Cortex of kidney (tissue), 1 donor: ENCODE measurements at places on chromosomes 1 and 21.

DNA sequence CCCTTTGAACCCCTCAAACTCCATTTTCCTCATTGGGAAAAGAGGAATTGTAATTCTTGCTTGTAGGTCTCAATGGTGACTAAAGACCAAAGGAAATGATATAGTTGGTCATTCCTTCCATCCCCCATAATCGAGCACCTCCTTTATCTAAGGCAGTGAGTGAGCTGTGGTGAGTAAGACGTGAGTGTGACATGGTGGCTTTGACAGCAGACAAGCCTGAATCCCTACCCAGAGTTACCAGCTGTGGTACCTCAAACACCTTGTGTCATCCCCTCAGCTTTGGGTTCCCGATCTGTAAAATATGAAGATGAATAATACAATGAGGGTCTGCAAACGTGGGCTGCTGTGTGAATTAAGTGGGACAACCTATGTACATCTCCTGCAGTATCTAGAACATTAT lies 8.4 kb downstream of the TRAF5 start:
- no peak for DNase-seq

DNA sequence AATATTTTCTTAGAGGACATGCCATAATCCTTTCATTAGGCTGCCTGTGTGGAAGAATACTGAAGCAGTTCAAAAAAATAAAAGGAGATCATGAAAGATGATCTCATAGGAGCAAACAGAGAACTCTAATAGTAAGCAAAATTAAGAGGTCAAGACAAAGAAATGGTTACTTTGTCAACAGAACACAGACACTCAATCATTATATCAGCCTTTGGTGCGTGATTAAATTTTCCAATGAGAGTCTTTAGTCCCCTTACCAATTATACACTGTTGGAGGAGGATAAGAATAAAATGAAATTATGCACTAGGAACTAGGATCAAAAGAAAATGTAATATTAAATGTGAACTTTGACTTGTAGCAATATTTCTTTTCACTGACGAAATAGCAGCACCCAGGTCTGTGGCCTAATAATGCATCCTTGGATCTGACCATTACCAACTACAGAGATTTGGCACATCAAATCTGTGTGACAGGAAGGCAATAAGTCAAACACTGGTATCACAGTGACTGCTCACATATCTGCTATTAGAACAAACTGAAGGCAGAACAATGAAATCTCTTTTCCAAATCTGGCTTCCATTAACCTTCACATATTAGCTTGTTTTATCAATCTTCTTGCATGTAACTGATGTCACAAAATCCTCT lies 1812.9 kb downstream of the PLA2G4A start:
- no peak for DNase-seq

DNA sequence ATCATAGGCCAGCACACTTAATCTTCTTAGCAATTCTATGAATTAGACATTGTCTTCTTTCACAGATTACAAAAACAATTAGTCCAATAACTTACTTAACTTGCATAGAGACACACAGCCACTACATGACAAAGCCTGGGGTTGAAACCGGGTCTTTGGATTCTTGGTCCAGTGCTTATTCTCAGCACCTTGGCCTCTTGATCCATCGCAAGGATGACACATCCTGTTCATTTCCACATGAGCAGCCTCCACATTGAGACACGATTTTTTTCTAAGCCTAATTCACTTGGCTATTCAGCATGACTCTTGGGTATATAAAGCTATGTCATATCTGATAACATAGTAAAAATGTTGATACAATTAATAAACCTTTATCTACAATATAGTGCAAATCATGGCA lies 221.0 kb upstream of the FOXD3 start:
- no peak for DNase-seq

DNA sequence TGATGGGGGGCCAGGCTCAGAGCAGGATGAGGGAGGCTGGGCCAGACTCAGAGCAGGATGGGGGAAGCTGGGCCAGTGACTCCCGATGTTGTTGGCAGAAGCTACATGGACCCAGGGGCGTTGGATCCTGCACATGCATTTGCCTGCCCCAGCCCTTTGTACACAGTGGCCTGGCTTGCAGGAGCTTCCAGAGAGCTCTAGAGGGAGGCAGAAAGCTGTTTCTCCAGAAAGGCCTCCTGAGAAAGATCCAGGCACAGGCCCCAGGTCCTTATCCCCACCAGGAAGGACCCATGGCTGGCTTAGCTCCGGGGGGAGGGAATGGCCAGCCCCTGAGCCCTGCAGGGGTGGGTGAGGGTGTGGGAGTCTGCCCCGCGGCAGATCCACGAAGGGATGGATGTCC lies 106.6 kb upstream of the ACTRT2 start:
- no peak for DNase-seq

DNA sequence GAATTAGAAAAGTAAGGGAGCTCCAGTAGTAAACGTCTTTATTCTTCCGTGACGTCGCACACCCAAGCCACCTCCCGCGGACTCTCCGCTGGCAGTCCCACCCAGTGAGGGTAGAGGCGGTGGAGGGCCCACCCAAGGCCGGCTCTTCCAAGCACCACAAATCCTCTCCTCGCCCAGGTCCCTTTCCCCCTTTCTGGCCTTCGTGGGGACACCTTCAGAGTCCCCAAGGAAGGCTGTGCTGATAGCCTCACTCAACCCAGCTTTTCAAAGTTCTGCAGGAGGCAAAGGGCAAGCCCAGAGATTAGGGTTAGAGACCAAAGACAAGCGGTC lies 349 bp upstream of the GPN2 start:
- no peak for DNase-seq

GRCh38 chr1:23126801-23127200 lies 41.9 kb downstream of the LUZP1 start:
- DNase-seq = no peak

GRCh38 chr1:33306653-33307493 lies 14.0 kb downstream of the A3GALT2 start:
- no peak for DNase-seq

DNA sequence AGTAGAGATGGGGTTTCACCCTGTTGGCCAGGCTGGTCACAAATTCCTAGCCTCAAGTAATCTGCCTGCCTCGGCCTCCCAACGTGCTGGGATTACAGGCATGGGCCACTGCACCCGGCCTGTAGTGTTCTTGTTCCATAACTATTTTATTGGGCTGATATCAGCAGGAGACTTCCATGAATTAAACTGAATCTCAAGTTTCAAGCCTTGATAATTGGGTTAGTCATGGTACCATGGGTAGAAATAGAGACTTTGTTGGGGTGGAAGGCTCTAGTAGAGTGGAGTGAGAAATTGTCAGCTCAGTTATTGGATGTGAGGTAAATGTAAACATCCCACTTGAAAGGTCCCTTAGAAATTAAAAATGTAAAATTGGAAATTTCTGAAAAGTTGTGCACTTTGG lies 419.1 kb downstream of the ADGRL2 start:
- DNase-seq = no peak

DNA sequence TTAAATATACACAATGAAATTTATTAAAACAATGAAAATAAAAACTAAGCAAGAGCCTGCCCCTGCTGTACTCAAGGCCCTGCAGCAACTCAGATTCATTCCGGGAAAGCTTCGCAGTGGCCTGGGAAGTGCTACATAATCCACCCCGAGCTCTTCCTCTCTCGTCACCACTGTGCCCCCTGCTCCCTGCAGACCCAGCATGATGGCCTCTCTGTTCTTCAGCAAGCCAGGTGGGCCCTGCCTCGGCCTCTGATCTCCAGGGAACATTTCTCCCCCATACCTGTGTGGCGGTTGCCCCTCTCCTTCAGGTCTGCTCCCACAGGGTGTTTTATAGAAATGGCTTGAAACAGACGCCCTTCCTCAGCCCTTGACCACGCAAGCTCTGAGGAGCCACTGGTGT lies 10.6 kb downstream of the RNF187 start:
- DNase-seq = no peak

GRCh38 chr1:105724286-105724685 lies 1332.2 kb upstream of the PRMT6 start:
- no peak for DNase-seq

GRCh38 chr21:18715606-18716005 lies 312.0 kb upstream of the TMPRSS15 start:
- DNase-seq = no peak

- no peak for DNase-seq
These were observed 115.1 kb upstream of the TMEM51 start for GRCh38 chr1:15038232-15039016.

DNA sequence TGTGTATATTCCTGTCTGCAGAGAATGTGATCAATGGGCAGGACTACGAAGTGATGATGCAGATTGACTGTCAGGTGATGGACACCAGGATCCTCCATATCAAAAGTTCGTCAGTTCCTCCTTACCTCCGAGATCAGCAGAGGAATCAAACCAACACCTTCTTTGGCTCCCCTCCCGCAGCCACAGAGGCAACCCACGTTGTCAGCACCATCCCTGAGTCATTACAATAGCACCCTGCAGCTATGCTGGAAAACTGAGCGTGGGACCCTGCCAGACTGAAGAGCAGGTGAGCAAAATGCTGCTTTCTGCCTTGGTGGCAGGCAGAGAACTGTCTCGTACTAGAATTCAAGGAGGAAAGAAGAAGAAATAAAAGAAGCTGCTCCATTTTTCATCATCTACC lies 65.2 kb downstream of the OLFML2B start:
- no peak for DNase-seq

DNA sequence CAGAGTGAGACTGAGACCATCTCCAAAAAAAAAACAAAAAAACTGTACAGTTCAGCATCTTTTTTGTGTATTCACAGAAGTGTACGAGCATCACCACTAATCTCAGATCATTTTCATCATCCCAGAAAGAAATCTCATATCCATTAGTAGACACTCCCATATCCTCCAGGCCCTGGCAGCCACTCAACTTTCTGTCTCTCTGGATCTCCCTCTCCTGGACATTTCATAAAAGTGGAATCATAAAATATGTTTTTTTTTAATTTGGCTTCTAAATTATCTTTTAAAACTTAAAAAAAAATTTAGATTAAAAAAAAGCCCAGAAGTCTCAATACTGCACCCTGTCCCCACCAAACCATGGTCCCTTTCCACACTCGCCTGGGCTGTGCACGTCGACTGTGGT lies 22.1 kb downstream of the RIPPLY3 start:
- no peak for DNase-seq

DNA sequence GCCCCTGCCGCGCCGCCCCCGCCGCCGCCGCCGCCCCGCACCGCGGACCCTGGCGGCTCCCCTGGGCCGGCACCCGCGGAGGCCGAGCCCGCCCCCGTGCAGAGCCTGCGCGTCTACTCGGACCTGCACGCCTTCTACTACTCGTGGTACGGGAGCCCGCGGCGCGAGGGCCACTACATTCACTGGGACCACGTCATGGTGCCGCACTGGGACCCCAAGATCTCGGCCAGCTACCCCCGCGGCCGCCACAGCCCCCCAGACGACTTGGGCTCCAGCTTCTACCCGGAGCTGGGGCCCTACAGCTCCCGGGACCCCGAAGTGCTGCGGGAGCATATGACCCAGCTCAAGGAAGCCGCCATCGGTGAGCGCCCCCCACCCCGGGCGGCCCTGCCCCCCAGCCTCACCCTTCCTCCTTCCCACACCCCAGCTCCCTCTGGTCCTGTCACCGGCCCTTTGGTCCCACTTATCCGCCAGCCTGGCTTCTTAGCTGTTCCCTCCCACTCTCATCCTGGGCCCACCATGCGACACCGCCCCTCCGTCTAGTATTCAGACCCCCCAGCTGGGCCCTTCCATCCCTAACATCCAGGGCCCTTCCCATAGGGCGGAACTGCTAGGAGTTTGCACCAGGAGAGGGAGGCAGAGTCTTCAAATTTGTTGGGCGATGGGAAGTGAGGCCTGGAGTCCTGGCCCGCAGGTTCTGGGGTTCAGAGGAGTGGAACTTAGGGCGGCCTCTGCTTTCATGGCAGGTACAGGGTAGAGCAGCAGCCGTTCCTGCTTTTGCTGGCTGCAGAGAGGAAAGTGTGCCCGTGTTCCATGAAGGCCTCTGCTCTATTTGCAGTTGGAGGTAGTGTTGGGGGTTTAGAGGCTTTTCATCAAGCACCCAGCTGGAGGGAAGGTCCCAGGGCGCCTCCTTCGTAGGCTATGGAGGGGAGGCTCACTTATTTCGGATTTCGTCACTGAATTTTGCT lies 1.0 kb downstream of the MANEAL start:
- no peak for DNase-seq

- no peak for DNase-seq
These were observed 8.6 kb downstream of the TMEM35B start for GRCh38 chr1:34976384-34977209.

DNA sequence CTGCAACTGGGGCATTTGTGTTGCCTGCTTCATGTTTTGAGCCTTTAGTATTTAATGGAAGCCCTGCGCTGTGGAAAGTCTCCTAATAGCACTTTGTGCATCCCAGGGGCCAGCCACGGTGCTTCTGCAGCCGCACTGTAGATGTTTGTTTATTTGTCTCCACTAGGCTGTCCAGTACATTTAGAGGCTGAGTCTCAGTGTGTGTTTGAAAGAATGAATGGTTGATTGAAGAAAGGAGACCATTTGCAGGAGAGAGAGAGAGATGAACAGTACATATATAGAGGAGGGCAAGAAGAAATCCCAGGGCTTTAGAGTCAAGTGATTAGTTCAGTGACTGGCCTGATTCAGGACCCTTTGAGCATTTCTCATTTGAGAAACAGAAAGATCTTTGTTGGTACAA lies 33.9 kb downstream of the MPZL1 start:
- DNase-seq = no peak

GRCh38 chr1:225299624-225300023 lies 128.2 kb downstream of the LBR start:
- no peak for DNase-seq

GRCh38 chr1:231337472-231338269 lies at the start of gene EXOC8:
Gene EXOC8 (minus strand): TSS chr1:231337852. CDS start chr1:231337745, 107 bp downstream.
- no peak for DNase-seq

DNA sequence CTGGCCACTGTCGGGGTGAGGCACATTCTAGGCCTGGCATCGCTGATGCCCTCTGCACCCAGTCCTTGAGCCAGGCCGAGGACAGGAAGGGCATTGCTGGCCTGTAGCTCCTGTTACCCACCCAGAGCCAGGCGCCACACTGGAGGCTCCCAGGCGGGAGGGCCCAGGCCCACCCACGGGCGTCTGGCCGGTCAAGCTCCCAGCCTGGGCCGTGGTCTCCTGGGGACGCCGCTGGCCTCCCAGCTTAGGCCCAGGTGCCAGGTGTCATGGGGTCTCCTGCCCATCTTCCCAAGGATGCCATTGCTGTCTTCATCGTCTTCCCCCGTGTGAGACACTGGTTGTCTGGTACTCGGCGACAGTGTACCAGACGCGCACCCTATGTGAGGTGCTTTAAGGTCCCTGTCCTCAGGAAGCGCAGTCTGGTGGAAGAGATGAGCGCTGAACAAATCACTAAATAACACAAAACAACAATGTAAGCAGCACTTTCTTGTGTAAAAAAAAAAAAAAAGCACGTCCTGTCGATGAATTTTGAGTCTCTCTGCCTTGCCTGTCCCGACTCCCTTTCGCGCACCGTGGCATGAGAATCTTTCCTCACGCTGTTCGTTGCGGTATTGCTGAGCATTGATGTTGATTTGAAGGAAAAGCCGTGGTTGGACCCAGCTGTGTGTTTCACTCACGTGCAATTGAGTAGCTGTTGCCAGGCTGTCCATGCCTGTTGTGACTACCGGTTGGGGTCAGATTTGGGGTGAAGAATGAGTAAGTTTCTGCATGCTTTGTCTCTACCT lies 27.0 kb upstream of the TRAPPC10 start:
- no peak for DNase-seq

- DNase-seq = no peak
These were observed 21.0 kb upstream of the PIK3CD start for GRCh38 chr1:9630331-9631111.
